Fibroblast of villous mesenchyme (primary cell): ENCODE measurements at places on chromosomes 1 and 21.
A peak's percentile ranks its signal among the peaks of the same experiment; 100 is the strongest.

DNA sequence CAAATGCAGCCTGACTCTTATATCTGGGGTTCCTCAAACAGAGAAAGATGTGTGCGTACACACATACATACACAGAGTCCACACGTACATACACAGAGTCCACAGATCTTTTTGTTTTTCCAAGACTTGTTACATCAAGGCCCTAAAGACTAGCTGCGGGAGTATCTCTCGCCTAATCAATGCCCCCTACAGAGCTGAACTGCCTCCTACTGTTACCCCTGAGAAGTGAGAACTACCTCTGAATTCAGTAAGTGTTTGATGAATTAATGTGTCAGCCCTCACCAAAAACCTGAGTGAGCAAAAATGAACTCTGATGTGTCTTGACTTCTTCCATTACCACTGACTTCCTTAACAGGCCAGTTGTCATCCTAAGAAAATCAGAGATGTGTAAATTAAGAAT, 351.2 kb downstream of the HHIPL2 start:
- no peak for DNase-seq

GRCh38 chr1:56216218-56216617, 363.1 kb downstream of the PLPP3 start:
- DNase-seq = no peak

DNA sequence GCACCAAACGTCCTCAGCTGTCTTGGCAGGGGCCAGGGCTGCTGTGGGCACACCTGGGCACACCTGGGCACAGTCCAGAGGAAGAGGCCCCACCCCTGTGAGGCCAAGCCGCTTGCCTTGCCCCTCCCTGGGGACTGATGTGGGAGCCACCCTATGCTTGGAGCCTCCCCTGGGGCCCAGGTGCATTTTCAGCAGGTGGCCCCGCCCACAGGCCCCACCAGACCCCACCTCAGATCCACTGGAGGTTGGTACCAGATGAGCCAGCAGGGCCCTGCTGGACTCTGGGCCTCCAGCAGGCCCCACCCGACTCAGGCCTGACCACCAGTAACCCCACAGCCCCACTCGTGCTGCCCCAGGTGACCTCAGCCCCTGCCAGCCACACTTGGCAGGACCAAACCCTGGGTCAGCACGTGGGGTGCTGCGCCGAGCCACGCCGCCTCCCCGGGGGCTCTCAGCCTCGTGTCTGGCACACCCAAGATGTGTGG, 8.8 kb downstream of the SLC19A1 start:
- no peak for DNase-seq

- no peak for DNase-seq
Observed at GRCh38 chr1:166789286-166789685, 50.0 kb upstream of the POGK start.

GRCh38 chr1:28845786-28846543, 34.0 kb downstream of the OPRD1 start:
- peak; percentile 22 for DNase-seq

DNA sequence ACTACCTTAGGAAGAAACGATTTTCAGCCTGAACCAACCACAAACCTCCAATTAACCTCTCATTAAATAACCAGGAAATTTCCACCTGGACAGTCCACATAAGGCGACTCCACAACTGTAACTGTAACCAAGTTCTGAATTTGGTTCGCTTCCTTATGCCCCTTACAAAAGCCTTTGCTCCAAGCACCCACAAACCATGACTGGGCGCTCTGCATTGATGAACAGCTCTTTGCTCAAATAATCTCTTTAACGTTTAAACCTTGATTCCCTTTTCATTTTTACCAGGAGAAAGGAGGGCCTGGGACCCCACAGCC, 38.2 kb upstream of the ZNF124 start:
- no peak for DNase-seq

DNA sequence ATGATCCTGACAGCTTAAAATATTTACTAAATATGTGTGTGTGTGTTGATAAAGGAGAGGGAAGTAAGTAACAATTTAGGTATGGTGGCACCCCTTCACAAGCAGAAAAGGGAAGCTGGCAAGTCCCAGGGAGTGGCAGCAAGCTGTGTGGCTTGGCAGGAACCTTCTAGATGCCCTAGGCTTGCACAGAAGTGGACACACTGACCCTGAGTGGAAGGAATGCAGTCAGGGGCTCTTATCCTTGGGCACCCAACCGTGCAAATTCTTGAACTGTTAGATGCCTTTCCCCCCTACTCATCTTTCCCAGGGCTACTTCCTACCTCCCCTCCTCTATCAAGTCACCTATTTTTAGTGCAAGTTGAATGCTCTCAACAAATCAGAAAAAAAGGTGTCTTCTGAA, 18.9 kb downstream of the ACP6 start:
- no peak for DNase-seq

GRCh38 chr1:53420341-53420740, 38.9 kb upstream of the DMRTB1 start:
- no peak for DNase-seq

DNA sequence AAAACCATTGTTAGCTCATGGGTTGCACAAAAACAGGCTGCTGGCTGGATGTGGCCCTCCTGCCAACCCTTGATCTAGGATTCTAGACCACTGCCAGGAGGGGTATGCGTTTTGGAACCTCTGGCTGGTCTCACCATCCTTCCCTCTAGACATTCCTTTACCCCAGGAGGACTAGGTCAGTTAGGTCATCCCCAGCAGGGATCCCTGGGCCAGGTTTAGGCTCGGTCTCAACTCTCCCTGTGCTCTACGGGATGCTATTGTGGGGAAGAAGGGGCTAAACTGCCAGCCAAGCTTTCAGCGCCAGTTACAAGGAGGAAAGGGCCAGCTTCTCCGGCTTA, 22.7 kb downstream of the SLC2A1 start:
- no peak for DNase-seq

- peak; percentile 76 for DNase-seq
Observed at GRCh38 chr1:96966536-96967138, 245.1 kb downstream of the PTBP2 start.
